ENCODE measurements at places on chromosomes 2 and 18.

- no peak for DNase-seq
These were observed 248.9 kb downstream of the PAX3 start for GRCh38 chr2:222049946-222050345.

DNA sequence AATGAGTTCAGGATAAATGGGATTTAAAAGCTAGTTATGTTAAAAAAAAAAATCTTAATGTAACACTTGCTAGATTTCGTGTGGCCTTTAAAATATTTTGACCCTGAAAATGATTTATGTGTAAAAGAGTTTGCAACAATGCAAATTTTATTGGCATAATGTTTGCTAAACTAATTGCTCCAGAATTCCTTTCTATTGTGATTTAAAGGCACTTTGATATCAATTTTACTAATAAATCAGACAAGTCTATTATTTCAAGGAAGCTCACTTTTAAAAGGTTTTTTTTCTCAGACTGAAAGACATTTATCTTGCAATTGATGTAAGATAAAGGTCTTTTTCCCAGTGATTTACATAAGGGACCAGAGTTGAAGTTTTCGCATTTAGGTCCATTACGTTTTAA lies 17.5 kb downstream of the AP1S3 start:
- DNase-seq = no peak

GRCh38 chr2:98087447-98088020 lies 567 bp downstream of the VWA3B start:
- no peak for DNase-seq

DNA sequence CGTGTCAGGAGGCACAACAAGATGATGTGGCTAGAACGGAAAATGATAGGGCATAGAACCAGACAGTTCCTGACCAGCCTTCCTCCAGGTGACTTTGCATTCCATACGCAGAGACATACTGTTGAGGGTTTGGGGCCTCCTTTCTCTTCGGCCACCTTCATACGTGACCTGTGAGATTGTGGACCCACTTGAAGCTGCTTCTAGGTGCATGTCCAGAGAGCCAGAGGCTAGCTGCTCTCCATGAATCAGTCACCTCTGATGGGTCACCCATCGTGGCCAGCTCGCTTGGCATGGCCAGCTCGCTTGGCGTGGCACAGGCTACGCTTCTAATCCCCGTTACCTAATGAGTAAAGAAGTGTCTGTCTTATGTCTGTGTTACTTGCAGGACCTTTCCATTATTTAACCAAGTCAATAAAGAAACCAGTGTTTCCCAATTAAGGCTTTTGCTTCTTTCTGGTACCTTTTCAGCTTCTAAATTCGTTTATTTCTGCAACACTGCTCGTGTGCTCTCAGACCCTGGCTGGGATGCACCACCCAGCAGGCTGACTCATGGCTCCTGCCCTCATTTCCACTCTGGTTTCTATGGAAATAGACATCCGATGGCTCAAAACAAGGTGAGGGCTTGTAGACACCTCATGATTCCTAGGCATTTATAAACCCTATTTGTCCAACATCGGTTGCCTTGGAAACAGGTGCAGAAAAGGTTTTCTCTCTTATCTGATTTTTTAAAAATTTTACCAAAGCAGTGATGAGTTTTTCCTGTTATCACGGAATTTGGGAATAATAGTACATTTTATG lies 86.7 kb upstream of the B3GNT7 start:
- no peak for DNase-seq

DNA sequence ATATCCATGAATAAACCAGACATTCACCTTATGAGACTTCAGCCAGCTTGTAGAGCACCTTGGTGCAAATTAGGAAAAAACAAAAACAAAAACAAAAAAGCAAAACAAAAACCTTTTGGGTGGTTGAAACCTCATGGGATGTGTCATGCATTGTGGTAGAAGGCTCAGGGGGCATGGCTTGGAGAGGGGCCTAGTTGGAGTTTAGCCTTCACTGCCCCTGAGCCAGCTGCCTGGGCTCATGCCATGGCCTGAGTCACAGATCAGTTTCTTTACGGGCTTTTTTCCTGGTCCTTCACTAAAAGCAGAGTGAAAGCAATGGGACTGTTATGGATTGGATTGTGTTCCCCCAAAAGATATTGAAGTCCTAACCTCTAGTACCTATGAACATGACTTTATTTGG lies 22.0 kb upstream of the DAPL1 start:
- DNase-seq = no peak

GRCh38 chr2:238077292-238077691 lies 16.5 kb downstream of the SCLY start:
- no peak for DNase-seq

GRCh38 chr2:191315365-191315752 lies 70.2 kb downstream of the MYO1B start:
- DNase-seq = no peak

Data from CD8-positive, alpha-beta memory T cell (primary cell).